ENCODE measurements at places on chromosomes 6 and 20. TPM values are rescaled to one million over a fixed set of nuclear protein-coding genes. Genes with fewer than 3 reads are reported as not detected.

Gene CLDN20
- not detected for total RNA-seq

DNA sequence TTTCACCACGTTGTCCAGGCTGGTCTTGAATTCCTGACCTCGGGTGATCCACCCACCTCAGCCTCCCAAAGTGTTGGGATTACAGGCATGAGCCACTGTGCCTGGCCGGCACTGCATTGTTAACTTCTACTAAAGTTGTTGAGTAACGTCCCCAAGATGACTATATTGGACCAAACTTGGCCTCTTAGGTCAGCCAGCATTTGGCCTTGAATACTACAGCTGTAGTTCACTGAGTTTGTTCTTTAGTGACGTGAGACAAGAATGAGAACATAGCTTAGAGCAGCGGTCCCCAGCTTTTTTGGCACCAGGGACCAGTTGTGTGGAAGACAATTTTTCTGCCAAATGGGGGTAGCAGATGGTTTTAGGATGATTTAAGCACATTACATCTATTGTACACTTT, 237.1 kb downstream of the TBC1D7 start:
- DNase-seq = no peak

DNA sequence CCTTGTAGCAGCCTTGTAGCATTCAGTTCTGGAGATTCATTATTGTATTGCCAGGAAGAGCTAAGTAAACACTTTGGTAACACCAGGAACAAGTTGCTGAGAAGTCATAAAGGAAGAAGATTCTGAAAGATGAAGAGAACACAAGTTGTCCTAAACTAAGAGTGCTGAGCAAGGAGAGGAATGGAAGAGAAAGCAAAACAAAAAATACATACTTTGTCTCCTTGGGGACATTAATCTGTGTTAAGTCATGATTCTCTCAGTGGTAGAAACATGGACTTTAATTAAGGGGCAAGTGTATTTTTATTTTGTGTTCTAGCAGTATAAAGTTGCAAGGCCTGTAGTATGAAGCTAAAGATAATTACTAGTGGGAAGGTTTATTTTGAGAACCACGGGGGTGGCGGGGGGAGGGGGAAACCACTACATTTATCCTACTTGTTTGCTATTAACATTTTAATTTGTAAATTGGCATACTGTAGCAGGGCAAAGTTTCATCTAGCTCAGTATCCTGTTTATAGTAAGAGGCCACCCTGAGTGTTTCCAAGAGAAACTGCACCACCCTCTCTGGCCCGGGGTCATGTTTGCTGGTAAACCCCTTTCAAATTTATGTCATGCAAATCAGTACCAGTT, 463.0 kb downstream of the CDKAL1 start:
- no peak for DNase-seq

- DNase-seq = no peak
Observed at GRCh38 chr6:169799474-169799926, 48.1 kb downstream of the ERMARD start.

DNA sequence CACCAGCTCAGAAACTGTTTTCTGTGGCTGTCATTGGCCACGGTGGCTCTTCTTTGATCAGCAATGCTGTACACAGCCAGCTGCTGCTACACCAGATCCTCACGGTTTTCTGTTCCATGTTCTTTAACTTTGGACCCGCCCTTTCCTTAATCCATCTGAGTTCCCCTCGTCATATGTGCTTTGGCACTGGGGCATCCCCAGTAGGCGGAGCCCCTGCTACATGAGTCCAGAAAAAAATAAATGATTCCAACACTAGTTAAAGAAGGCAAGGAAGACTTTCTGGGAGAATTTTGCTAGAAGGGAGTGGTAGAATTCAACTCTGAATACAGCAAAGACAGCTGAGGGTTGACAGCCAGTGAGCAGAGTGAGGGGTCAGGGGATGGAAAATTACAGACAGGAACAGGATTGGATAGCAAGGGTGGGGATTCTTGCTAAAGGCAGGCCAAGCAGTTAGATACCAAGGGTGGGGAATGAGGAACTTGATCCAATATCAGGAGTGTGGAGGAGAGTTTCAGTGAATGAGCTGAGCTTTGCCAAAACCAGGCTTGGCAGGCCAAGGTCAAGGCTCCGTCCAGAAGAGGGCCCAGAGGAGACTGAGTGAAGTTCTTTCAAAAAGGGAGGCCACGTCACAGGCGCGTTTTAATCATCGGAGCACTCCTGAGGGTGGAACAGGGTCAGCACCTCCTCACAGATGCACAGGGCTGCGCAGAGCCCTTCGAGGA, 391.8 kb downstream of the CDH4 start:
- DNase-seq = no peak

DNA sequence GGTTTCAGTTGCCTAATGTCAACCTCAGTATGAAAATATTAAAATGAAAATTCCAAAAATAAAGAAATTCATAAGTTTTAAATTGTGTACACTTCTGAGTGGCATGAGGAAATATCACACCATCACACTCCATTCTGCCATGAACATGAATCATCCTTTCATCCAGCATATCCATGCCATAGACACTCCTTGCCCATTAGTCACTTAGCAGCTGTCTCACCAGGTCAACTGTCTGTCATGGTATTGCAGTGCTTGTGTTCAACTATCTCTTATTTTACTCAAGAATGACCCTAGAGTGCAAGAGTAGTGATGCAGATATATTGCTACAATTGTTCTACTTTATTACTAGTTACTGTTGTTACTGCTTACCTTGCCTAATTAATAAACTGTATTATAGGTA, 712.4 kb downstream of the EPHA7 start:
- DNase-seq = no peak

DNA sequence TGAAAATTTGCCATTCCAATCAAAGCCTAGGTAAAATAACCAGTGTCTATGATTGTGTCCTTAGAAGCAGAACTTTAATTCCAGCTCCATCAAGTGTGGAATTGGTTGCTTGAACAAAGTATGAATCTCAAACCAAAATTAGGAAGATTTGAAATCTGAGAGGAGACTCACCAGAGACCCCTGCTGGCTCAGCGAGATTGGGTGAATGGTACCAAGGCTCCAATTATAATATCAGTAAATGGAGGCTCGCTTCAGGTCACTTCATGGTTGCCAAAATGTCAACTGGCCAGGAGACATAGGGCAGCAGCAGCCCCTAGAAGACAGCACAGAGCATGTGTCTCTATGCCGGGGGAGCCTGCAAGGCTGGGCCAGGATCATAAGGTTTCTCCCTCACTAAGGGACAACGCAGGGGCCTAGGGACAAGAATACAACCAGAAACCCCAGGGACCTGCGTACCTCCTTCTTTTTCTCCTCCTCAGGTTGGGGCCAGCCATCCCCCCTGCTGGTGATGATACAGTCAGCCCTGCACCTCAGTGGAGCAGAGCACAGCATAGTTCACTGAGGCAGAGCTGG, 14.0 kb downstream of the RBL1 start:
- no peak for DNase-seq

Gene FOXQ1
- not detected for total RNA-seq

- DNase-seq = no peak
Observed at GRCh38 chr20:3964719-3965118, 50.6 kb downstream of the RNF24 start.

Gene LPA
- not detected for total RNA-seq

Gene FAM217A
- total RNA-seq = not detected

DNA sequence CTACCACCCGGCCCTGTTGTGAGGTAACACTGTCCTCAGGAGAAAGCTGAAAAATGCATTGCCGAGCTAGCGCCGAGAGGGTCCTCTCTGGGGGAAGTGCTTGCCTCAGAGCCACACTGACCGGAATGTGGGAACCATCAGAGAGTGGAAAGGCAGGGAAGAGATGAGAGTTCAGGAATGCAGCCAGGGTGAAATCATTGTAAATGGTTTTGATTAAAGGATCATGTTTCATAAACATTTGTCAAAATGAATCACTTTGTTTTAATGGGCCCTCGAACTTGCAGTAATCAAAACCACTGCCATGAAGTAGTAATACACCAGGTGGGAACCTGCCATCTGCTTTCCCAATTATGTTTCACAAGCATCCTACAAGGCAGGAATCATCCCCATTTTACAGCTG, 16.9 kb upstream of the IL17F start:
- no peak for DNase-seq

DNA sequence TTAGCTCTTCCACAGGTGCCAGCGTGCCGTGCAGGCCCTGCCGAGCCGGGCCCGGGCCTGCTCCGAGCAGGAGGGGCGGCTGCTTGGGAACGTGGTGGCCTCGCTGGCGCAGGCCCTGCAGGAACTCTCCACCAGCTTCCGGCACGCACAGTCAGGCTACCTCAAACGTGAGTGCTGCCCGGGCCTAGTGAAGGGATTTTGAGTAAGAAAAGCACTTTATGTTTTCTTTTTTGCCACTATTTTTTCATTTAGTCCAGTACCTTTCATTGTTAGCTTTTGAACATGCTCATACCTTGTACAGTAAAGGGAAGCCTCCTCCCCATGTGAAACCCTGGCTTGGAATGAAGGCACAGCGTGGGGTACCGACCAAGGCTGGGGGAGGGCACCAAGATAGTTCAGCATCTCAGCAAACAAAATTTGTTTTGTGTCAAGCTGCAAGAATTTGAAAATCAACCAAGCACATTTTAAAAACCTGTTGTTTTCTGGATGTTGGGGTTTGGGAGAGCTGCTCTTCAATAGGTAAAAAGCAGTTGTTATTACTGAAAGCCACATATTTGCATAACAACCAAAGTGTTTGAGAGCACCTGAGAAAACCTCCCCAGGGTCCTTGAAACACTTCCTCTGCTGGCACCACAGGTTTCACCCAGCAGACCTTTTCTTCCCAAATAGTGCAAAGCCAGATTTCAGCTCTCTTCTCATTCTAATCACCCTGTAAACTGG, 18.4 kb downstream of the STX16 start:
- no peak for DNase-seq

Gene MATN4
- total RNA-seq = not detected

DNA sequence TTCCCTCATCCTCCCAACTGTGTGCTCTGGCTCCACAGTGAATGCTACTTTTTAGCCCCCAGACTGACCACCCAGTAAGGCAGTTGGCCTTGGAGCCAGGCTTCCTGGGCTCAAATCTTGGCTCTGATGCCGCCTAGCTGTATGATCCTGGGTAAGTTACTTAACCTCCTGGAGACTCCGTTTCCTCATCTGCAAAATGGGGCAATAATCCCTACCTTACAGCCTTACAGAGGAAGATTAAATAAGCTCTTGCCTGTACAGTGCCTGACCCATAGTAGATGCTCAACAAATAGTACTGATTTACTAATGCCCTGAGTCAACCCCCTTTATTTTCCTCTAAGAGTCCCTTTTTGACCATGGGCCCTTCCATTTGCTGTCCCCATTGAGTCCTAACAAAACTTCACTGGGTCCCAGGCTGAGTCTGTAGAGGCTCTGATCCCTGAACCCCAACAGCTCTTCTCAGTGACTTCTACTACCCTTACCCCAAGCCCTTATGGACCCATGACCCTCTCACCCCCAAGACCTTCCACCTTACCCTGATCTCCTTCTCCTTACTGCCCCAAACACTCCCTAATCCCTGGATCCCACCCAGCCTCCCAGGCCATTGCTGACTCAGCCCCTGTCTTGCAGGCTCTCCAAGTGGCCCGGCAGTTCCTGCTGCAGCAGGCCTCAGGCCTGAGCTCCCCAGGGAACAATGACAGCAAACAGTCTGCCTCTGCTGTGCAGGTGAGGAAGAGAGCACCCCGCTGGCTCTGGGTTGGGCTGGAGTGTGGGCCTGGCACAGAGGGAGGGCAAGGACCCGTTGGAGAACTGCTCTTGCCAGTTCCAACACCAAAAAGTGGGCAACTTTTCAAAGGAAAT, 31.4 kb downstream of the FOXP4 start:
- DNase-seq = no peak

Gene DZANK1
- total RNA-seq = 2.3 TPM

DNA sequence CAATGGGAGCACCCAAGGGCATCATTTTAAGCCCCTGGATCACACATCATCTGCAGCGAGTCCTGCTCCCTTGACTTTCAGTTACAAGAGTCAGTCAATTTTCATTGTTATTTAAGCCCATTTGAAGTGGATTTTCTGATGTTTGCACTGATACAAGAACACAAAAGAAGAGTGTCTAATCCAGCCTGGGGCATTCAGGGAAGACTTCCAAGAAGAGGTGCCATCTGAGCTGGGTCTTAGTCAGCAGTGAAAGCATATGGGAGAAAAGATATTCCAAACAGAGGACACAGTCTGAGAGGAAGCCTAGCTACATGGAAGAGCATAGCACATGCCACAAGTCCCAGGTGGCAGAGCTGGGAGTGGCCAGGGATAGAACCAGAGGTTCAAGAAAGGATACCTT, 10.4 kb upstream of the FOXP4 start:
- no peak for DNase-seq

Gene NCOA6
- 20.1 TPM for total RNA-seq

Gene RIPOR3
- not detected for total RNA-seq

DNA sequence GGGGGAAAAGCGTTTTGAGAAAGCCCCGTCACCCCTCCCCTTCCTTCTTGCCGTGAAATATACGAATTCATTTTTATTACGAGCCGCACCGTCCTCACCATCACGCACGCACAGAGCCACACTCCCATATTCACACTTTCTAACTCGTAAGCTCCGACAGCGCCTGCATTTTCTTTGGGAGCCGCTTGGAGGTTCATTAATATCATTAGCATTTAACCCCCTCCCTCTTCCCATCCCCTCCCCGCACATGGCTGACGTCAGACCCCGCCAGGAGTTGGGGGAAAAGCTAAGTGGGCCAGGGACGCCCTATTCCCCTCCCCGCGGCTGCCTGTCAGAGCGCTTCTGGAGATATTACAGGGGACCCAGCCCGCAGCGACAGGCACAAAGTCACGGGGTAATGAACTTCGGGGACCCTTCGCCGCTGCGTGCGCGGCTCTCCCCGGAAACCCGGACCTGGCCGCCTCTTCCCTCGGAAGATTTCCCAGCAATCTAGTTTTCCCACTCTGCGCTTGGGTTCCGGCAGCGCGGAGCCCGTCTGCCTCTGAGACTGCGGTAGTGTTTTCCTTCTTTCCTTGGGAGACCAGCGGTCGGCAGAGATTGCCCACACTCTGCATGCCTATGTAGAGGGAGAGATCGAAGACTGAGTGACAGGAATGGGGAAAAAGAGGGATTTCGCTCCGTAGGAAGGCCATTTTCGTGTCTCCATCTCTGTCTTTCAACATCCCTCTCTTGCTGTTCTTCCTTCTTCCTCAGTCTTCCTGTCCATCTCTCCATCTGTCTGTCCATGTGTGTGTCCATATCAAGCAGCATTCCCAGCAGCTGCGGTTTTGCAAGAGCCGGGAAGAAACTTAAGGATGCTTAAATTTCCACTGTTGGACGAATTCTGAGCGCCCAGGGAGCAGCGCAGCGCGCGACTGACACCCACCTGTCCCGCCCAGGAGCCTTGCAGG, at the start of gene NR2E1:
Gene NR2E1 (plus strand): TSS at position 309 of the 950 bp plus-strand sequence. CDS start 744 bp downstream, outside the sequence.
- no peak for DNase-seq

Gene COL11A2
- total RNA-seq = under 0.01 TPM

GRCh38 chr6:18265787-18266522, 1.6 kb upstream of the DEK start:
- DNase-seq = no peak

Gene CCN2
- total RNA-seq = 551 TPM

Gene HLA-DPA1
- 12.8 TPM for total RNA-seq

GRCh38 chr6:132937466-132937906, 123.1 kb downstream of the RPS12 start:
- DNase-seq = peak; percentile 7
